Stimulated activated CD8-positive, alpha-beta memory T cell treated with anti-CD3 and anti-CD28 coated beads, Interleukin-2, amount 100 ng/mL, for 1 hour (primary cell): ENCODE measurements at places on chromosomes 4 and X.

DNA sequence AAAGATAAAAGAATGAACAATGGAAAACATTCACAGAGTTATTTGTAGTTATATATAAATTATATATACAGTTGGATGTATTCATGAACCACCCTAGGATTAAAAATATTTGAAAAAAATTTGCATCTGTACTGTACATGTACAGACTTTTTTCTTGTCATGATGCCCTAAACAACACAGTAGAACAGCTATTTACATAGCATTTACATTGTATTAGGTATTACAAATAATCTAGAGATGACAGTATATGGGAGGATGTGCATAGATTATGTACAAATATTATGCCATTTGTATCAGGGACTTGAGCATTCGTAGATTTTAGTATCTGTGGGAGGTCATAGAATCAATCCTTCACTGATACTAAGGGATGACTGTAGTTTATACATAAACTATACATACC, 44.8 kb downstream of the GSTCD start:
- no peak for DNase-seq

DNA sequence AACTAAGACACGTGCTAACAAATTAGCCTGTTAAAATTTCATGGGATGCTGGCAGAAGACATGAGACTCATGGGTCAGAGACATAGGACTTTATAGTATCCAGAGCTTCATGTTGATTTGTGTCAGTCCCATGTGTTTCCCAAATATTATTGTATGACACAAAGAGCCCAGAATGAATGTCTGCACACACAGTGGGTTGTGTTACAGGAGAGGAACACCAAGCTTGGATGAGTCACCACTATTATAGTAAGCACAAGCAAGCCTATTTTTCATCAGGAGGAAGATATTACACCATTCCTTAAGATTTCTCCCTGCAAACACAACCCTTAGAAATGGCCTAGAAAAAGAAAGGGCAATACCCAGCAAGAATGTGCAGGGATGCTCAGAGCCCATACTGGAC, 15.4 kb downstream of the BBS12 start:
- DNase-seq: no peak

GRCh38 chr4:74623041-74623440, 171.3 kb downstream of the BTC start:
- DNase-seq: no peak

GRCh38 chr4:78654807-78655206, 103.2 kb downstream of the ANXA3 start:
- no peak for DNase-seq

- no peak for DNase-seq
Observed at GRCh38 chr4:146108756-146109155, 66.8 kb upstream of the LSM6 start.

DNA sequence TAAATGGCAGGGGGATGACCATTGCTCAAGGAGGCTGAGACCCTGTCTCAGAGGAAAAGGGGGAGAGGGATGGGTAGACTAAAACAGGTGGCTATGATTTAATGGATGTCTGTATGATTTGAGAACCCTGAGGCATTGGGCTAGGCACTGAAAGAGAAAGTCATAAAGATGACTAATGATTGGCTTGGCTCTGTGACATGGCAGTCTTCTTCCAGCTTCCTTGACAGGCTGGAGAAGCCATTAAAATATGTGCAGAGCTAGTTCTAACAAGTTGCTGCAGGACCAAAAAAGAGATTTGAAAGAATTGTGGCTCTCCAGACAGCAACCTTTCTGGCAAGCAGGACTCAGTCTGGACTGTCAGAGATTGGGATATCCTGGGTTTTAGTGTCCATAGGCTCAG, 53.6 kb downstream of the AMER1 start:
- no peak for DNase-seq

GRCh38 chr4:13059019-13059418, 425.1 kb downstream of the RAB28 start:
- no peak for DNase-seq

DNA sequence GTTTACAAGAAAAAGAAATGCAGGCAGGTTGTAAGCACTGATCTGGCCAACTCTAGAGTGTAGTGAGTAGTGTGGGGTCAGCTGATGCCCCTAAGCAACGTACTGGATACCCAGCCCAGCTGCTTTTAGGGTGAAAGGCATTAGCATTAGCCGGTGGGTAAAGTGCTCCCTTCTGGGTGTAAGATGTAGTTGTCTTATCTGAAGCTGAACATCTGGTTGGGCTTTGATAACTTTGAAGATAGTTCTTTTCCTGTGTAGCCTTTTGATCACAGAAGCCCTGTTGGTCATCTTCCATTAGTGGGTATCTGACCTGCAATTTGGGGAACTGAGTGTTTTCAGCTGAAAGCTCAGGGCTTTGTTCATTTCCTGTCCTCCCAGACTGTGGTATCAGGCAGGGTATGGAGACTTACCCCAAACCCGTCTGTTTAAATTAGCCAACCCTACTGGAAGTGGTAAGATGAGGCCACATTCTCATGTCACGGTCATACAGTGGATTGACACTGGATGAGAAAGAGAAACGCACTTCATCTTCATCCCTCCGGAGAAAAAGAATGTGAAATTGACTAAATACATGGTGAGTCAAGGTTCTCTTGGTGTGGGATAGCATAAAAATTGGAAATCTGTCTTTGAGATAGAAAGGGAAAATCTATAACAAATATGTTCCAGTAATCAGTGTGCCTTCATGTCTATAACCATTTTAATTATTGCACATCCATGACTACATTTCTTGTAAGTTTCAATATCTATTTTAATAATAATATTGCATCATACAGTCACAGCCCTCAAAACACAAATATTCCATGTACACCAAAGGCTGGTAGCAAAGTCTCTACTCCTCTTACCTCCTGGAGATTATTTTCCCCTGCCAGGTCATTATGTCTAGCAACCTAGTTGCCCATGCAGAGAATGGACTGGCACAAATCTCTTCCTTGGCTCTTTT, 8.7 kb downstream of the RHOH start:
- DNase-seq: no peak

- no peak for DNase-seq
Observed at GRCh38 chr4:1866189-1866661, 5.0 kb upstream of the NSD2 start.

DNA sequence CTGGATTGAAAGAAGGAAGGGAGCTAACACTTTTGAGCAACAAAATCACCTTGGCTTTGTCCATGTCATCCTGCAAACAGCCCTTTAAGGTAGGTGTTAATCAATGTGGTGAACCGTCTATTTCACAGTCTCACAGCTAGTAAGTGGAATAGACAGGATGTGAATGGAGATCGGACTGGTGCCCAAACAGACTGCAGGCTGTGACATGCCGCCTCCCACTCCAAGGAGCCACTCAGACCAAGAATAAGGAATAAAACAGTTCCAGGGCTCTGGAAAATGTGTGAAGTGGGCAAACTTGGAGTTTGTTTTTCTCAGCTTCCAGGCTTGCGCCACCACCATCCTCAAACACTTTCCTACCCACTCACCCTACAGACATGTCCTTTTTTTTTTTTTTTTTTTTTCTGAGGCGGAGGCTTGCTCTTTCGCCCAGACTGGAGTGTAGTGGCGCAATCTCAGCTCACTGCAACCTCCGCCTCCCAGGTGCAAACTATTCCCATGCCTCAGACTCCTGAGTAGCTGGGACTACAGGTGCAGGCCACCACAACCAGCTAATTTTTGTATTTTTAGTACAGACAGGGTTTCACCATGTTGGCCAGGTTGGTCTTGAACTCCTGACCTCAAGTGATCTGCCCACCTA, 57.7 kb upstream of the SEC24B start:
- no peak for DNase-seq

DNA sequence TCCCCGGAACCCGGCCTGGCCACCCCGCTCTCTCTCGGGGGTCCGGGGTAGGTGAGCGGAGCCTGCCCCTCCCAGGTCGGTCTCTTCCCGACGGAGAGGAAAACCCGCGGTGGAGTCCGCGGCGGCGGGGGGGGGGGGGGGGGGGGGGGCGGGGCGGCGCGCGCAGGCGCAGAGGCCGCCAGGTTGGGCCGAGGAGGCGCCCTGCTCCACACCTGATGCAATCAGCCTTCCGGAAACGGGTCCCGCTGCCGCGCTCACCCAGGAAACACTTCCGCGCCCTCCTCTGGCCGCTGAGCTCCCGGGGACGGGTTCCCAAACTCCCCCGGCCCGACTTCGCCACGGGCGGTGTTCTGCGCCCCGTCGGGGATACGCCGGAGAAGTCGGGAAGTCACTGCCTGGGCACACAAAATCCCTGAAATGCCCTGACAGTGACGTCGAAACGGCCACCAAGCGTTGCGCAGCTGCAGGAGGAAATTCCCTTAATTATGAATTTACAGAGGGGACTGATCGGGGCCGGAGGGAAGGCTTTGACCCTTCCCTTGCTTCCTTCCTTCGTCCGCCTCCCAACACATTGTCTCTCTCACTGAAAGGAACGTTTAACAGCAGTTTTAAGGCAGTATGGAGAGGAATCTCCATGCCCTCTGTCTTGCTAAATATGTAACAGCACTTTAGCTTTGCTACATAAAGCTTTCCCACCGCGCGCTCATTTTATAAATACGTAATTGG, 2.1 kb upstream of the APBB2 start:
- DNase-seq: no peak

DNA sequence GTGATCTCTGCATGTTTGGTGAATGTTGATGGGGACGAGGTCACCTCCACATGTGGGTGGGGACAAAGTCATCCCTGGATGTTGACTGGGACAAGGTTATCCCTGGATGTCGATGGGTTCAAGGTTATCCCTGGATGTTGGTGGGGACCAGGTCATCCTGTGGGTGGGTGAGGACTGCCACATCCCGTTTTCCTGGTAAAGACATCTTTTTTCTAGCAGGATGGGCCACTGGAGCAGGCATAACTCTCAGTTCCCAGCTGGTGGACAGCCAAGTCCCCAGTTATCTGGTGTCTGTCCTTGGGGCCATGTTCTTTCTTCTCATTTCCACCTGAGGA, 28.3 kb upstream of the PLCXD1 start:
- no peak for DNase-seq

DNA sequence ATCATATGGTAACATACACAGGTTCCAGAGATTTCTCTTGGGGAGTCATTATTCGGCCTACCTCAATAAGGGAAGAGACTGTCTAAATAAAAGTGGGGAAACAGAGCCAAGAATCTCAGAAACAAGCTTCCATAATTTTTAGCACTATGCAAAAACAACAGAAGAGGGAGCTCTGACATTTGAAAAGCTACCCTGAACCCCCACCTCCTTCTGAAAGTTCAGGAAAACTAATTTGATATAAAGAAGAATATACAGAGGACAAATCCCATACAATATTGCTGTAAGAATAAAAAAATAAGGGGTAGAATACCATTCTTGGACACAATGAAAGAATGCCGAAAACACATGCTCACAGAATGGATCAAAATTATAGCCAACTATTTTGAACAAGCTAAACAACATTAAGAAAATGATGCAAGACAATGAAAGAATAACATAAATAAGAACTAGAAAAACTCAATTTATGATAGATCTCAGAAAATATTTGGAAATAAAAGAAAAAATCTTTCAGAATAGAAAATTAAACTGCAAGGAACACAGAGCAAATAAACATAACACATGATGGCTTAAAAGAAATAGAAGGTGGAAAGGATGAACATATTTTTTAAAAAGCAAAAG, 14.4 kb upstream of the ZNF41 start:
- DNase-seq: no peak

GRCh38 chrX:138127314-138127713, 561.4 kb downstream of the ZIC3 start:
- DNase-seq: no peak

- no peak for DNase-seq
Observed at GRCh38 chr4:149923736-149924135, 108.1 kb upstream of the IQCM start.

DNA sequence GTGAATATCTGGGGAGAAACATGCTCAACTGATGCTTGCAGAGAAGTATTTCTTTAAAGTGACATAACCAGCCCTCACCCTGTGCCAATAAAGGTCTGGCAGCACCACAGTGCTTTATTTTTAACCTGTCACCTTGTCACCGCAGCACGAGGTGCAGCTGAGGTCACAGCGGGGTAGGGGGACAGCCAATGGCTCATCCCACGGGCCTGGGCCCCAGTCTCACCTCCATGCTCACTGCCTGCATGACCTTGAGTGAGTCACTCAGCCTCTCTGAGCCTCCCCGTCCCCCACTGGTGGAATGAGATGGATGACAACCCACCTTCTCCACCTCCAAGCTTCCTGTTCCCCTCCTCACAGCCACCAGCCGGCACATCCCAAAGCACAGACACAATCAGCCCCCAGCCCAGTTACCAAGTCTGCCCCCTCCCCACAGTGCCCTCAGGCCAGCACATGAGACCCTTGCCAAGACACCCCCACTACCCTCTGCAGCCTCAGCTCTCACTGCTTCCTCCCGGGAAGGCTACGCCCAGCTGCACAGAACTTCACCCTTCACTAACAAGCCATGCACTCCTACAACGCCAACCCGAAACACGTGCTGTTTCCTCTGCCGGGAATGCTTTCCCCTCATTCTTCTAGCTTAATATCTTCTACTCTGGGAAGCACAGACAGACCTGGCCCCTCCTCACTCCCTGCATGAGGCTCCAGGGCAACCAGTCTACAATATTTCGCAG, 24.9 kb upstream of the MAN2B2 start:
- no peak for DNase-seq

DNA sequence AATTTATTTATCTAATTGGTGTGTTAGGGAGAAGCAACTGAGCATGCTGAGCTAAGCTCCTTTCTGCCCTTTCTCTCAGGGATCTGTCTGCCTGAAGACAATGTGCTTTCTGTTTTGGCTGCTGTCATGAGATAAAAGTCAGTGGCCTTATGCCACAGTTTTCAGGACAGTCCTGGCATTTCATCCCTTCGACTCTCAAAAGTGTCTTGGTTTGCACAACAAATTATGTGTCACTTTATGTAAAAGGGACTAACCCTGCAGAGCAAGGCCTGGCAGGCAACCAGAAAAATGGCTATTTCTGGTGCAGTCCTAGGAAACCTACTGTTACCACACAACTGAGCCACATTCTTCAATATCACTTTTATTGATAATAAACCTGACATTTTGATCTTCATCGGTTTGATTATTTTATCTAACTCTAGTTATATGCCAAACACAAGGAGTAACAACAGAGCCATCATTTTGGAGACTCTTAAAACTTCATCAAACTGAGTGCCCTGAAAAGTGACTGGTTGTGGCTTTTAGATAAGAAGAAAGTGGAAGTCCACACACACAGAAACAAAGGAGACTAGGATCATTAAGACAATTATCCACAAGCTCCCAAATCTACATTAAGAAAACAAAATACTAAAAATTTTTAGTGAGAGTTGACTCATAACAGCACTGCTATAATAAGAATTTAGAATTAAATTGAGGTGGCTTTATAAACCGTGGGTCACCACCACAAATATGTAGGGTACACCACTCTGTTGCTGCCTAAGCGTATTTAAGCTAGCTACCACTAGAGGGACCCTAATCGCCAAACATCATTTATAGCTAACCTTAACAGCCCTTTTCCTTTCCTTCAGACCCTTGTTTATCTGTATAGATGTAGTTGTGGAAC, 95.9 kb upstream of the PTPN13 start:
- no peak for DNase-seq
